Skin of body (tissue), 3 donors: ENCODE measurements at places on chromosomes 4 and X. TPM values are rescaled to one million over a fixed set of nuclear protein-coding genes. Genes with fewer than 3 reads are reported as not detected.

BEX1 gene
- total RNA-seq: 0.30 TPM

BDH2 gene
- total RNA-seq: 43.4 TPM

HMX1 gene
- 0.20 TPM for total RNA-seq

C4orf50 gene
- 0.10 TPM for total RNA-seq

ADRA2C gene
- total RNA-seq: 0.79 TPM

ATP1B4 gene
- 25.9 TPM for total RNA-seq

STOX2 gene
- total RNA-seq: 11.8 TPM

FGF2 gene
- total RNA-seq: 11.1 TPM

MFAP3L gene
- total RNA-seq: 10.5 TPM

ADGRG4 gene
- total RNA-seq: not detected

OTUD5 gene
- 19.9 TPM for total RNA-seq

DNA sequence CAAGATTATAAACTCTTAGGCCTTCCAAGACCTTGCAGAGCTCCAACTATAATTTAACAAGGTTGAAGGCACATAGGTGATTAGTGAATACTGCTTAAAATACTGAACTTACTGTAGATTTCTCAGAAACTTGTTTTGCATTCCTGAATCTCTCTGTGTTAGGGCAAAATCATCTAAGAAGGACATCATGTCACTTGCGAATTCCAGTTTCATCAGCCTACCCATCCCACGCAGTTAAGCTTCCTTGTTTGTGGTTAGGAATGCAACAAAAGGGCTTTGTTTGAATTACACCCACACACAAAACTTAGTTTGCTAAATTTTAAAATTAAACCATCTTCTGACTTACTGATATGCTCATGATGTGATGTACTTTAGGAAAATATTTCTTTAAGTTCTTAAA, 174.0 kb downstream of the SOWAHB start:
- DNase-seq: no peak

- peak; percentile 94 for DNase-seq
These were observed 147.2 kb downstream of the SPATA18 start for GRCh38 chr4:52198294-52198693.

- peak; percentile 79 for DNase-seq
These were observed 128.3 kb downstream of the UCHL1 start for GRCh38 chr4:41384992-41385391.

DNA sequence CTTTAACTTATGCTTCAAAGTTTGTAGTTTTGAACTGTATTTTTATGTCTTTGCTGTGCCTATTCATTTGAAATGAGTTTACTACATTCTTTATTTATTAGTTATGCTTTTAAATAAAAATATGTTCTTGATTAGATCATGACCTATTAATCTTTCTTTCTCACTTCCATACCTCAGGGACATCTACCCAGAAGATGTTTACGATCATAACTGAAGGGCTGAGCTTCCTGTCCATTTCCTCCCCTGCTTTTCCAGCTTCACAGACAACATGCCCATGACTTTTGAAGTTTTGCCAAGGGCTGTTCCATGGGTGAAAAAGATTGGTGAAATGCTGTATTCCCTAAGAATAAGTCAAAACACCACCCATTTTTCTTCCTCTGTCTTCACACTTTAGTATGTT, 99.7 kb upstream of the DDIT4L start:
- peak; percentile 36 for DNase-seq

DNA sequence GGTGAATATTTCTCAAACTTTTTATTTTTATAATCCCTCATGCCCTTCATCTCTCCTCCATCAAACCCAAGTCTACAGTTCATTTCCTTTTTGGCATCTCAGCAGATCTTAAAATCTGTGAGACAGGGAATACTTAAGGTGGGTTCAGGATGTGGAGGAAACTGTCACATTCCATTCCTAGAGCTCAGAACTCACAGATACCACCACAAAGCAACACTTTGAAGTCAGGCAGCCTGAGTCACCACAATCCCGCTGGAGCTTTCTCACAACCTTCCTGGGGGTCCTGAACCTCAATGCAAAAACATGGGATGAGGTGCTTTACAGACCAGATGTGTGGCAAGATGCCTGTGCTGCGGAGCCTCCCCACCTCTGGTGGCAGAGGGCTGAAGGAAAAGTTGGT, 63.2 kb downstream of the HHIP start:
- no peak for DNase-seq

DNA sequence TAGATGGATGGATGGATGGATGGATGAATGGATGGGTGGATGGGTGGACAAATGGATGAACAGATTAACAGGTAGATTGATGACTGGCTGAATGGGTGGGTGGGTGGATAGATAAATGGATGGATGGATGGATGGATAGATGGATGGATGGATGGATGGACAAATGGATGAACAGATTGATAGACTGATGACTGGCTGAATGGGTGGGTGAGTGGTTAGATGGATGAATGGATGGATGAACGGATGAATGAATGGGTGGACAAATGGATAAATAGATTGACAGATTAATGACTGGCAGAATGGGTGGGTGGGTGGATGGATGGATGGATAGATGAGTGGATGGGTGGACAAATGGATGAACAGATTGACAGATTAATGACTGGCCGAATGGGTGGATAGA, 13.6 kb upstream of the AKAP17A start:
- no peak for DNase-seq

GRCh38 chr4:134276476-134276875, 74.9 kb upstream of the PABPC4L start:
- DNase-seq: no peak

DNA sequence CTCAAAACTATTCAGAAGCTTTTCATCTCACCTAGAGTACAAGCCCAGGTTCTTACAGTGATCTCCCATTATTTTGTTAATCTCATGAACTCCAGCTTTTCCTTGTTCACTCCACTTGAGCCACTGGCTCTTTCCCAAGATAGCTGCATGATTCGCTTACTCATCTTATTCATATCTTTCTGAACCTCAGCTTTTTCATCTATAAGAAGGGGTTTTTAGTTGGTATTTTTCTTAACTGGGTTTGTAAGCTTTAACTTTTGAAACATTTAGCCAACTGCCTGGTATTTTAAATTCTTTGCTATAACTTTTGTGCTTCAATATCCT, 24.0 kb downstream of the GIMD1 start:
- no peak for DNase-seq

DNA sequence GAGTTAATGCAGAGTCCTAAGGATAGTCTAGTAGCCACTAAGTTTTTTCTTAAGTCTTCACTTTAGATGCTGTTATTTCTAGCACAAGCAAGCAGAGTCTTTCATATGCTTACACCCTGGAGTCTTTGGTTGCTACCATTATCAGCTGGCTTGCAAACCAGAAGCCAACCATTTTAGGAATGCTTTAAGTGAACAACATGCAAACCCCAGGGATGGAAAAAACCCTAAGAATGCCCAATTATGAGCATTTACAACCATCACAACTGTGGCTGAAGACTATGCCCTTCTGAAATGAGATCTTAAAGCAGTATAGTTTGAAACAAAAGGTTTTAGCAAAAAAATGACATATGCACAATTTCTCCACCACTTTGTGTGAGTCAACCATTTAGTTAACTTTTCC, 6.6 kb downstream of the MID1IP1 start:
- DNase-seq: no peak

DNA sequence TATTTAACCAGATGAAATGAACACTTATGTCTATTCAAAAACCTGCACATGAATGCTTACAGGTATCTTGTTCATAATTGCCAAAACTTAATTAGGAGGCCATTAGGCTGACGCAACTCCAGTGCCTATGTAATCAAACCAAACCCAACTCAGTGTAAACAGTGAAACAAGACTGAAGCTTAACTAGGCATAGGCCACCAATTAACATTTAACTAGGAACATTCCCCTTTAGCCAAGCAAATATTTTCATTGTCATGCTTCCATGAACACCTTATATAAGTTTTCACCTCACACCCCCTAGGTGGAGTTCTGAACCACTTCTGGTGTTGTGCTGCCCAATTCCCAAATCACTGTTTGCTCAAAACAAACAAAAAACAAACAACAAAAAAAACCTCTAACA, 686.0 kb downstream of the STPG2 start:
- DNase-seq: no peak
